Epithelial cell of prostate (primary cell): ENCODE measurements at places on chromosomes 7 and 10.

DNA sequence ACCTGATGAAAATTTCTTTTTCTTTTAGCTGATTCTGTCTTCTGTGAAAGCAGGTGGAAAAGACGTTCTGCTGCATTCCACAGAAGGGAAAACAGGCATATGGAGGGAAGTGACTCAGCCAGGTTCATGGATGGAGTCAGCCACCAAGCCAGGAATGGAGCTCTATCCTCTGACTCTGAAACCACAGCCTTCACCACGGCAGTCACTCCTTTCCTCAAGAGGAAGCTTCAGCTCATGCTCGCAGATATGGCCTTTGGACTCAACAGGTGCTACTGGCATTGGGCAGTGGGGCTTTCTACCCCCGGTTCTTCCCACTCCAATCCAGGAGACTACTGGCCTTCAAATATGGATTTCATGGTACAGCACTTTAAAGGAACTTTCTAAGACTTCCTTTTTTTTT, 11.5 kb upstream of the PLAU start:
- DNase-seq = no peak

GRCh38 chr7:66720561-66720960, 20.0 kb upstream of the RABGEF1 start:
- no peak for DNase-seq

DNA sequence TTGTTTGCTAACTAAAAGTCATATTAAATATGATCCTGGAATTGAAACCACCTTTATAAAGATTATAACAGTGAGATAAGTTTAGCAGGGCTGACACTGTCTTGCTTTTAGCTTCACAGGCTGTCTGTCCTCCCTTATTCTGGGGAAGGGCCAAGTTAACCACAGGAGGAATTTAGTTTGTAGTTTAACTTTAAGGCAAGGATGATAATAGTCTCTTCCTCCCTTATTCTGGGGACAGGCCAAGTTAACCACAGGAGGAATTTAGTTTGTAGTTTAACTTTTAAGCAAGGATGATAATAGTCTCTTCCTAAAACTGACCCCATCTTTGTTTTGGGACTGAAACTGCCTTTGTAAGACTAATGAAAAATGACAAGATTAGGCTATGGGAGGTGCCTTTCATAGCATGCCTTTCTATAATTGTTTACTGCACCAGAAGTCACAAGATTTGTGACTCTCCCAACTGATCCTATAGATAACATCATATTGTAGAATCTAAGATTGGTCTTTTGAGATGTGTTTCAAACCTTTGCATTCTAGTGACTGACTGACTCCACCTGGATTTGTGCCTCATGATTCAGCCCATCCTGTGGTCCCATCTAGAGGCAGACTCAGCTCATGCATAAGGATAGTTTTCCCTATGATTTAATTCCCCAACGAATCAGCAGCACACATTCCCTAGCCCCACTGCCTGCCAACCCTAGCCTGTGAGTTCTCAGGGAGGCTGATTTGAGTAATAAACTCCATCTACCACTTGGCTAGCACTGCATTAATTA, 212.0 kb downstream of the MAGI2 start:
- no peak for DNase-seq

DNA sequence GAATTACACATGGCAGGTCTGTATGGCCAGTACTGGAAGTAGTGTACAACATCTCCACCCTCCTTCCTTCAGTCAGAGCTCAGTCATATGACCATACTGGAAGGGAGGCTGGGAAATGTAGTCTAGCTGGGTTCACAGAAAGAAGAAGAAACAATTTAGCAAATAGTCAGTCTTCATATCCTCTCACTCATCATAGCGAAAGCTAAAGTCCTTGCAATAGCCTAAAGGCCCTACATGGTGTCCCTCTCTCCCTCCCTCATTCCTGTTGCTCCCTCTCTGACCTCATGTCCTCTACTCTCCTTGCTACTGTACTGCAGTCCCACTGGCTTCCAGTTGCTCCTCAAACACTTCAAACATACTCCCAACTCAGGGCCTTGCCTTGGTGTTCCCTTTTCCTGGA, 4.3 kb upstream of the CALU start:
- DNase-seq = no peak

GRCh38 chr7:80307227-80307856, 172.7 kb downstream of the GNAI1 start:
- DNase-seq = peak; percentile 34
